ENCODE measurements at places on chromosomes 5 and 9.
A peak's percentile ranks its signal among the peaks of the same experiment; 100 is the strongest.

GRCh38 chr5:157528036-157528632 lies 47.4 kb downstream of the ADAM19 start:
- no peak for DNase-seq

DNA sequence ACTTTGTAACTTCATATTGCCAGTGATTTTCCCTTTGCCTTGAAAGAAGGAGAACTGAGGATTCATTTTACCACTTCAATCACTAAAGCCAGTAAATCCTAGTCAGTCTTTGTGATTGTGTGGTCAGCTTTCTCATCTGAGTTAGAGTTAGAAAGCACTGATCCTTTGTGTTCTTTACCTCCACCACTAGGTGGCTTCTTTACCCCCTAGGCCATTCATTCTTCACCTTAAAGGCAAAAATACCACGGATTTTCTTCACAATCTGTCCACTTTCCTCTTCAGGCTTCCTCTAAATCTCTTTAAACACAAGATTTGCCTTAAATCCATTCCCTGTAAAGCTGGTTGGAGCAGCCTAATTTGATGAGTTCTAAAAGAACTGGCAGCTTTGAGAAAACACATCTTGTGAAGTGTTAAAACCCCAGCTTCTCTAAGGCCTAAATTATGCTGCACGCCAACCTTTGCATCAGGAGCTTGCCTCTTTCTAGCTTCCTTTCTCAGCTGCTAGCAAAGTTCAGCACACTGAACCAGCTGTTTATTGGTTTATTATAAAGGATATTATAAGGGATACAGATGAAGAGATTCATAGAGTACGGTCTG lies 20.4 kb downstream of the BDP1 start:
- DNase-seq = no peak

DNA sequence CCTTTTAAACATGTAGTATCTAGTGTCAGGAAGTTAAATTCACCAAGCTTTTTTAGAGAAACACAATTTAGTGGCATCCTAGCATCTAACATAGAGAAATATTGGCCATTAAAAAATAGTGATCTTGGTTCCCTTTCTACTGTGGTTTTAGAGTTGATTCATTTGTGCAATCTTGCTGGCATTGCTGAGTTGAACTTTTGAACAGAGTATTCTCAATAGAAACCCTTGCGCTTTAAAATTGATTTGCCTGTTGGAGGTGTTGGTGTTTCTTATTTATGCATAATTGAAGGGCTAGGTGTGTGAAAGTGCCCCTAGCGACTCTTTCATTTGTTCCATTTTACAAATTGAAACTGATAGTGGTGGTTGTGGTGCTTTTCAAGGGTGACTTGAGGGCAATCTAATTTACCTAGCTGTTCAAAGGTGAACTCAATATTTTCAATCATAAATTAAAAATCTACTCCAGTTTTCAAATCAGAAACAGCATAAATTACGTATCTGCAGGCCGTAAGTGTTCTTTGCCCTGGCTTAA lies 73.0 kb upstream of the MPDZ start:
- DNase-seq = no peak

DNA sequence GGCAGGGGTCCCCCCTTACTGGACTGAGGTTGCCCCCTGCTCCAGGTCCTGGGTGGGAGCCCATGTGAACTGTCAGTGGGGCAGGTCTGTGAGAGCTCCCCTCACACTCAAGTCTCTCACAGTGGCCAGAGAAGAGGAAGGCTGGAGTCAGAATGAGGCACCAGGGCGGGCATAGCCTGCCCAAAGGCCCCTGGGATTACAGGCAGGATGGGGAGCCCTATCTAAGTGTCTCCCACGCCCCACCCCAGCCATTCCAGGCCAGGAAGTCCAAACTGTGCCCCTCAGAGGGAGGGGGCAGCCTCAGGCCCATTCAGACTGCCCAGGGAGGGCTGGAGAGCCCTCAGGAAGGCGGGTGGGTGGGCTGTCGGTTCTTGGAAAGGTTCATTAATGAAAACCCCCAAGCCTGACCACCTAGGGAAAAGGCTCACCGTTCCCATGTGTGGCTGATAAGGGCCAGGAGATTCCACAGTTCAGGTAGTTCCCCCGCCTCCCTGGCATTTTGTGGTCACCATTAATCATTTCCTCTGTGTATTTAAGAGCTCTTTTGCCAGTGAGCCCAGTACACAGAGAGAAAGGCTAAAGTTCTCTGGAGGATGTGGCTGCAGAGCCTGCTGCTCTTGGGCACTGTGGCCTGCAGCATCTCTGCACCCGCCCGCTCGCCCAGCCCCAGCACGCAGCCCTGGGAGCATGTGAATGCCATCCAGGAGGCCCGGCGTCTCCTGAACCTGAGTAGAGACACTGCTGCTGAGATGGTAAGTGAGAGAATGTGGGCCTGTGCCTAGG lies at the start of gene CSF2:
Gene CSF2, plus strand, starts transcription at position 559 of the 783 bp plus-strand sequence. Its CDS starts 35 bp downstream, at position 594.
- DNase-seq = peak; percentile 14

GRCh38 chr9:29060041-29060440 lies 1486.8 kb upstream of the C9orf72 start:
- DNase-seq = no peak

GRCh38 chr9:123356851-123357742 lies 1.1 kb downstream of the CRB2 start:
- no peak for DNase-seq

GRCh38 chr9:137371521-137371941 lies 51.4 kb downstream of the EXD3 start:
- DNase-seq = no peak

DNA sequence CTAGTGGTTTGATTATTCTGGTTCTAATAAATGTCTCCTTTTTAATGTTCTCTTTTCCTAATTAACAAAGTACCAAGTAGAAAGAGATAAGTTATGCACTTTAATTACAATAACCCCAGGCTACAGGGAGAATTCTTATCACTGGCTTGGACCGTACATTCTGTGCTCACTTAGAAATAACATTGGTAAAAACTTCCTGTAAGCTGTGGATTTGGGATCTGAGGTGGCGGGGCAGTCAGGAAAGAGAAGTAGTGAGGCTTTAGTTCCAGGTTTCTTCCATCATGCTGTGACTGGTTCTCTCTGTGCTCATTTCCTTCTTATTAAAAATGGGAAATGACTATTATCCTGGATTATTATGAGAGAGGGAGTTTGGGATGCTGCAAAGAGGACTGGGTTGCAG lies 142.0 kb downstream of the EGFLAM start:
- DNase-seq = no peak

DNA sequence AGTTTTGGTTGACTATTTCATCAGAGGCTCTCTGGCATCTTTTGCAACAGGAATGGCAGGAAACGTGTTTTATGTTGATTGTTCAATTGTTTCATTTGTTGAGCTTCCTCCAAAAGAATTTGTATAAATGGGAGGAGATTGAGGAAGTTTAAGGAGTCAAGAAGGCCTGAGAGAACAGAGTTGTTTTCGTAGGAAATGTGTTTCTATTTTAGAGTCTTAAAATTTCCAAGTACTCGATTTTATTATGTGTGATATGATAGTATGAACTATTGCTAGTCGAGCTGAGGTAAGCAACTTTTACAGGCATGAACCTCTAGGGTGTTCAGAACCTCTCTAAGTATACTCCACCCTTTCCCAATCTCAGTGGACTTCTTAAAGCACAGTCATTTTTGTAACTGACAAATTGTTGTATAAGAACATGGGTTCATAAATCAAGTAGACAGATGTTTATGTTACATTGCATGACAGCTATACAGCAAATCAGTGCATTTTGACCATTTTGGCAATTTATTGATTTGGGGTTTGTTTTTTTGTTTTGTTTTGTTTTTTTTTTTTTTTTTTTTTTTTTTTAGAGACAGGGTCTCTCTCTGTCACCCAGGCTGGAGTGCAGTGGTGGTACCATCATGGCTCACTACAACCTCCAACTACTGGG lies 47.4 kb downstream of the POLK start:
- peak; percentile 7 for DNase-seq

- DNase-seq = no peak
Measured at GRCh38 chr9:107810461-107810961, 320.9 kb upstream of the KLF4 start.

GRCh38 chr5:150672237-150672883 lies 11.3 kb downstream of the MYOZ3 start:
- no peak for DNase-seq

- peak; percentile 38 for DNase-seq
Measured at GRCh38 chr9:69971643-69972449, 71.8 kb upstream of the MAMDC2 start.

DNA sequence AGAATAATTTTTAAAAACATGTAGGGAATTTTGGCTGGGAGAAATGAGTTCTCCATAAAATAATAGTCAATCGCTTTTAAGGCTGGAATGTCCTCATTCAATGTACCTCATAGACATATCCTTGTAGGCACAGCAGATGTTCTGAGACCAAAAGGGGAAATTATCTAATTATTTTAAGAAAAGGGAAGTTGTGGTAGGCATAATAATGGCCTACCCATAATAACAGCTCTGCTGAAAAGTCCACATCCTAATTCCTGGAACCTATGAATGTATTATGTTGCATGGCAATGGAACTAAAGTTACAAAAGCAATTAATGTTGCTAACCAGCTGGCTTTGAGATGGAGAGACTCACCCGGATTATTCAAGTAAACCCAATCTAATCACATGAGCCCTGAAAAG lies 216.1 kb downstream of the TRIM36 start:
- no peak for DNase-seq

DNA sequence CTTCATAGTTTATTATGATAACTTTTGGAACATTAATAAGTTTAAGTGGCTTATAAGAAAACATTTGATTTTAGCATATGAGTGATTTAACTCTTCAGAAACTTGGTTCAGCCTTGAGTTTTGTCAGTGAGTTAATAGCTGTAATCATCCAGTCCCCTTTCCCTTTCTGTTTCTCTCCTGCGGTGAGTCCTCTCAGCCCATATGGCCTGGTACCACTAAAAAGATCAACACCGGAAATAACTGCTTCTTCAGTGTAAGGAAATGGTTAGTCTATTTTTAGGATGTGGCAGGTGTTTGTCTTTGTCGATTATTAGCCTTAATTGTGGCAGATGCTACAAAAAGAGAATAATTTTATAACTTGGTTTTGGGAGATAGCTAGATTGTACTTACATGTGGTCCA lies 120.2 kb upstream of the GRHPR start:
- peak; percentile 81 for DNase-seq

GRCh38 chr9:131976157-131977108 lies 103.2 kb downstream of the MED27 start:
- DNase-seq = no peak
